IMR-90 (cell line): ENCODE measurements at places on chromosomes 13 and 19. TPM values are rescaled to one million over a fixed set of nuclear protein-coding genes. Genes with fewer than 3 reads are reported as not detected.

Gene LAIR2
- total RNA-seq, result not detected in 2 replicates

Gene NTF4
- total RNA-seq, result 0.18 TPM in 1 of 2 replicates, not detected in the other

Gene KIR2DL3
- total RNA-seq, result not detected in 2 replicates

Gene CNN1
- total RNA-seq, result 102 TPM in 2 replicates

Gene CBLC
- total RNA-seq, result not detected in 2 replicates
